Umbilical cord (tissue), 2 donors: ENCODE measurements at places on chromosomes 12 and 14.

DNA sequence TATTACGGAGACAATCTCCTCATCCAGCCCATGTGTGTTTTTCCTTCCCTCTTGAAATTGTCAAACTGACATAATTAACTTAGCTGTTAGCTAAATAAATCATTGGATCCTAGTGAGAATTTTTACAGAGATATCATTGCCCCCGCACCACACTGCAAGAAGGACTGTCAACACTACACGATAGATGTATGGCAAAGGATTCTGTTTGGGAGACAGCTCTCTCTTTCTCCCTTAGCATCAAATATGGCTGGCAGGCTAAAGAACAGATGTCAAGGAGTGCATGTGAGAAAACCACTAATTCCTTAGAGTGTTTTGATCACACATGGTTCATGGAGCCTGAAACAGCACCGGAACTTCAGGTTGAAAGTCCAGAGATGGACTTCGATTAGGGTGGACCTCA lies 136.8 kb downstream of the KCNA5 start:
- DNase-seq, result no peak

GRCh38 chr12:109452489-109452888 lies 24.6 kb downstream of the KCTD10 start:
- no peak for DNase-seq

DNA sequence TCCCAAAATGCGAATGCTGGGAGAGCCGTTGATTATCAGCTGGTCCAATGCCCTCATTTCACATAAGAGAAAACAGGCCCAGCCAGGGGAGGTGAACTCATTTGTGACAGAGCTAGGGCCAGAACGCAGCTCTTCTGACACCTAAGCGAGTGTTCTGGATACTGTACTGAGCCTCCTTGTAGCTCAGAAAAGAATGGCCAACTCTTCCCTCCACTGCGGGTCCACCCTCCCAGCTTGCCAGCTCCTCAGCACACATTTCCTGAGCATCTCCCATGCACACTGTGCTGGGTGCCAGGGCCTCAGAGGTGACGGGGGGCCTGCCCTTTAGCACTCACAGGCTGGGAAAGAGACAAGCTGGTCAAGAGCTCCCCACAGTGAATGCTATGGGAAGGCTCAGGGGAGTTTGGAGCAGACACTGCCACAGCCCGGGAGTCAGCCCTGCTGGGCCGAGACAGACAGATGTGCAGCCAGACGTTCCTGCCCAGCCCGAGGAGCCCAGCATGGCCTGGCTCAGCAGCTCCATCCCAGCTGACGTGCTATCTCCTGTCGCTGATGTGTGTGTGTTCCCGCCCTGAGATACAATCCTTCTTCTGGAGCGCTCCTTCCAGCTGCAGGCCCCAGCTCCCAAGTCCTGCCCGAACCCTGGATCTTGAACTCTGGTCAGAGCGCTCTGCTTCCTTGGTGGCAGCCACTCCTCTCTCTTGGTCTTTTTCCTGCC lies 3.5 kb downstream of the CMTM5 start:
- DNase-seq, result peak; percentile 73

GRCh38 chr14:96001866-96002497 lies 37.2 kb upstream of the C14orf132 start:
- DNase-seq, result peak; percentile 55

GRCh38 chr12:49944046-49944445 lies 6.5 kb upstream of the AQP2 start:
- no peak for DNase-seq

DNA sequence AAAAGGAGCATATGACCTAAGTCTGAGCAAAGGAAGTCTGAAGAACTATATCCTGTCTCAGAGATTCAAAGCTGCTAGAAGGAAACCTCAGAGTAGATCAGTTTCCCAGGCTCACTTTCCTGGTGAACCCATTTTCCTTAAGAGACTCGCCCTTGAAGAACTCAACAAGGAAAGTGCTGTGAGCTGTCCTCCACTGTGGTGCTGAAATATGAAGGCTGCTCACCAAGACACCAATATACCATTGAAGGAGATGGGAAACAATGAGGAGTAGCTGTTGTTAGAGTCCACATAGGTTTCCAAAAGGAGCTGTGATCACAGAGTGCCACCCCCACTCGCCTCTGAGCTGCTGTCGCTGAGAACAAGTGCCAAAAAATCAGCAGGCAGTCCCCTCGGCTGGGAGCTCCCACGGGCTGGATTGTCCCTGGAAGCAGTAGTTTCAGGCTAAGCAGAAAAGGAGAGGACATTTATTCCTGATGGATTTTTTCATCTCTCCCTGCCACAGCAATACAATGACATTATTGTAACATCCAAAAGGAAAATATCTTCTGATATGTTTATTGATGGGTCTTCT lies 282.1 kb downstream of the RPS29 start:
- peak; percentile 74 for DNase-seq

- DNase-seq, result peak; percentile 44
Measured at GRCh38 chr14:95183532-95184412, 26.4 kb upstream of the DICER1 start.

DNA sequence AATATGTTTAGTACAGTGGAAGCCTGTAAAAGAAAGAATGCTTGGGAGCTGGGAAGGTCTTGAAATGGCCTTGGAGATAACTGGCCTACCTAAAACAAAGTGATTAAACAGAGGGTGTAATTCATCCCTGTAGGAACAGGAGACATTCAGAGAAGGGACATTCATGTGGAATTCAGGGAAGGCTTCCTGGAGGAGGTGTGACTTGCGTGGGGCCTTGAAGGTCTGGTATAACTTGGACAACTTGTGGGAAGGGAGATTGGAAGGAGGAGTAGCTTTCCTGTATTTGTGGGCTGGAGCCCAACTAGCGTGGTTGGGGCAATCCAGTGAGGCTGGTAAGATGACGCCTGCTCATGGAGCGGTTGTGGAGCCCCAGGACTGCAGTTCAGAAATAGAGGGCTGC lies 156.4 kb downstream of the AACS start:
- no peak for DNase-seq

GRCh38 chr12:68234140-68234539 lies 8.5 kb upstream of the IL26 start:
- no peak for DNase-seq

- no peak for DNase-seq
Measured at GRCh38 chr14:103341250-103342129, 7.5 kb downstream of the EIF5 start.

DNA sequence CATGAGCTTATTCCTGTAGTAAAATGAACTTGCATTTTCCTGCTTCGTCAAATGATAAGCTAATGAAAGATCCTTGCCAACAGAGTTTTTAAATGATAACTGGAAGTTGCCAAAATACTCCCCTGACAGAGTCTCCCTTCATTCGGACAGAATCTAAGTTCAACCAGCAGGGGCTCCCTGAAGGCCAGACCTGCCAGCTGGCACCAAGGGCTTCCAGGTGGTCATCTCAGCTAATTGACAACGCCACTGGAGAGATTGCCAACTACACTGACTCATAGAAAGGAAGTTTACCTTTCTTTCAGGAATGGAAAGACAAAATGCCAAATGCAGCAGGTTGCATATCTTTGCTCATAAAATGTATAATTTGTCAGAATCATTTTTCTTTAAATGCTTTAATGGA lies 462.8 kb downstream of the GXYLT1 start:
- no peak for DNase-seq

DNA sequence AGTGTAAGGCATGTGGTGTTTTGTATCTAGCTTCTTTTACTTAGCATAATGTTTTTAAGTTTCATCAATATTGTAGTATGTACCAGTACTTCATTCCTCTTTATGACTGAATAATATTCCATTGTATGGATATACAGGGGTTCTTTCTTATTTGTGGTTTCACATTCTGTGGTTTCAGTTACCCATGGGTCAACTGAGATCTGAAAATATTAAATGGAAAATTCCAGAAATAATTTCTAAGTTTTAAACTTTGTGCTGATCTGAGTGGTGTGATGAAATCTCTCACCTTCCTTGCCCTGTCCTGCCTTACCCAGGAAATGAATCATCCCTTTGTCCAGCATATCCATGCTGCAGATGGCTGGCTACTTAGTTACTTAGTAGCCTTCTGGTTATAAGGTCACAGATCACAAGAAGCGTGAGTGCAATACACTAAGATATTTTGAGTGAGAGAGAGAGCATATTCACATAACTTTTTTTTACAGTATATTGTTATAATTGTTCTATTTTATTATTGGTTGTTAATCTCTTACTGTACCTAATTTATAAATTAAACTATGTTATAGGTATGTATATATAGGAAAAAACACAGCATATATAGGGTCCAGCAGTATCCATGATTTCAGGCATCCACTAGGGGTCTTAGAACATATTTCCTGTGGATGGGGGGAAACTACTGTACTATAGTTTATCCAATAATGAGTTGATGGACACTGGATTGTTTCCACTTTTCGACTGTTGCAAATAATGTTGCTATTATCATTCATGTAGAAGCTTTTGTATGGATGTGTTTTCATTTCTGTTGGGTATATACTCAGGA lies 59.6 kb upstream of the LRTM2 start:
- no peak for DNase-seq

GRCh38 chr14:94548999-94549985 lies 11.9 kb upstream of the SERPINA4 start:
- DNase-seq, result peak; percentile 40

GRCh38 chr14:30808576-30808975 lies 65.8 kb upstream of the COCH start:
- DNase-seq, result no peak

DNA sequence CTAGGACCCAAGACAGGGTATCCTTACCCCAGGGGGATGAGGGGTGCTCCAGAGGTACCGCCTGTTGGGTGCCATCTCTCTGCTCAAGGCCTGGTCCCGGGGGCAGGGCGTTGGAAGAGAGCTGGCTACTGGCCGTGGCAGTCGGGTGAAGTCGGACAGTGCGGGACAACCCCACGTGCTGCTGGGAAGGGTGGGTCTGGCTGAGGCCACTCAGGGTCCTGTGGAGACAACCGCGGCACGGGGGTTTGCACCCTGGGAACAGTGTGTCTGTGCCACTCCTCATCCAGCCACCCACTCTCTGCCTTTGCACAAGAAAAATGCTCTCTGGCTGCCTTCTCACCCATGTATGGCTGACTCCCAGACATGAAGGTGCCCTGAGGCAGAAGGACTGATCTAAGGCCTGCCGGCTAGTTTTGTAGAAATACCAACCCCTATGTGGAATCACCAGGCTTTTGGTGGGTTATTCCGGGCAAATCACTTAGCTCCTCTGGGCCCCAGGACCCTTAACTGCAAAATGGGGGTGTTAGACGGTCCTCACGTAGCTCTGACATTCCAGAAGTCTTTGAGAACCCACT lies 56.5 kb downstream of the LTBP2 start:
- no peak for DNase-seq

GRCh38 chr14:100608064-100608463 lies 20.8 kb upstream of the BEGAIN start:
- no peak for DNase-seq

DNA sequence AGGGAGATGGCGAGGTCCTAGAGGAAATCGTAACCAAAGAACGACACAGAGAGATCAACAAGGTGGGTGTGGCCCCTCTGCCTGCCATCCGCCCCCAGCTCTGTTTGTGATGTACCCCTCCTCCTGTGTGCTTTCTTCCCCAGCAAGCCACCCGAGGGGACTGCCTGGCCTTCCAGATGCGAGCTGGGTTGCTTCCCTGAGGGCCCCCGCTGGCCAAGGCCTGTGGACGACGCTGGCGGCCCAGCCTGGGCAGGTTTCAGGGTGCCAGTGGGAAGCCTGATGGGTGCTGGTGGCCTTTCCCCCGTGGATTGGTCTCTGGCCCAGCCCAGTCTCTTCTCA lies 2.0 kb downstream of the ARL6IP4 start:
- no peak for DNase-seq

- DNase-seq, result no peak
Measured at GRCh38 chr12:9991876-9992275, 7.0 kb downstream of the CLEC1B start.

DNA sequence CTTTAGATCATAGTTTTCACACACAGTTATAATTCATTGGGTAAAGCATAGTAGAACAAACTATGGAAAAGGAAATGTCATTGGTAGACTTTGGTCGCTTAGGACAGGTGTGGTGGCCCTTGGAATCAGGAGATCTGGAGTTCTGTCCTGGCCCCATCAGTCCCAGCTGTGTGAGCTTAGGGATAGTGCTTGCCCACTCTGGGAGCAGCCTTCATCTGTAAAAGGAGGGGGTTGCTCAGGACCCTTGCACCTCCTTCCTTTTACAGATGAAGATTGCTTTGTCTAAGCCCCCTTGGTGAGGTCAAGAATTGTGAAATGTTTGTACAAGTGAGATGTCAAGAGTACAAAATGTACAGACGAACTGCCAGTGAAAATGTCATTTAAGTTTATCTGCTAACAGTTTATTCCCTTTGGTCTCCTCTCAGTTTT lies 93.2 kb downstream of the BORCS5 start:
- DNase-seq, result no peak

GRCh38 chr12:71576496-71576895 lies 87.2 kb downstream of the ZFC3H1 start:
- peak; percentile 56 for DNase-seq

GRCh38 chr12:129701631-129702101 lies 202.2 kb downstream of the TMEM132D start:
- DNase-seq, result no peak

DNA sequence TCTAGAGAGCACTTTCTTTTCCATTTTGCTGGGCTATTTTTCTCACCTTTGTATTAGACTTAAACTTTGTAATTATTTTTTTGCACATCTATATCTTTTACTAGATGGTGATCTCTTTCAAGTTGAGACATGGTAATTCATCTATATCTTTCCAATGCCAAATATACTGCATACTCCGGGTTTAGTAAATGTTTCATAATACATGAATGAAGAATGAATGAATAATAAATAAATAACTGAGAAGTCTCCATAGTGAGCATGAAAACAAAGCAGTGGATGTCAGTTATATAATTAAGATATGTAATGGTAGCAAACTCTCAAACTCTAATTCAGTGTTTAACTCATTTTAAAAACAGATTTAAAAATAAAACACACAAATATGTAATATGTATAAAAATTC lies 342.5 kb upstream of the KITLG start:
- DNase-seq, result no peak

GRCh38 chr14:64191756-64192155 lies 102.4 kb downstream of the ESR2 start:
- no peak for DNase-seq

DNA sequence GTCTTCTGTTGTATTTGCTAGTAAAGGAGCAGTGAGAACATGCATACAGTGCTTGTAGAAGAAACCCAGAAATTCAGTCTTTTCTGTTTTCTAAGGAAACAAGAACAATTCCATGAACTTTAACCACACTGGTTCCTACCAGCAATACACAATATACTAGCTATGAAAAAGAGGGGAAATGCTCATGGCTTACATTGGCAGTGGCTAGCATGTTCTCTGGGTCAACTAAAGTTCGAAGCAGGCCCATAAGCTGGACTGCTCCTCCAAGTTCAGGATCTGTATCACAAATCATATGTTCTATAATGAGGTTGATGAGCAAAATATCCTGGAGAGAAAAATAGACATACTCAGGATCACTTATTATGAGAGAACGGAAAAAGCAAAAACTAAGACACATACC lies 37.1 kb downstream of the PPP4R3A start:
- DNase-seq, result no peak
